ENCODE measurements at places on chromosomes 6 and 20. TPM values are rescaled to one million over a fixed set of nuclear protein-coding genes. Genes with fewer than 3 reads are reported as not detected.

DNA sequence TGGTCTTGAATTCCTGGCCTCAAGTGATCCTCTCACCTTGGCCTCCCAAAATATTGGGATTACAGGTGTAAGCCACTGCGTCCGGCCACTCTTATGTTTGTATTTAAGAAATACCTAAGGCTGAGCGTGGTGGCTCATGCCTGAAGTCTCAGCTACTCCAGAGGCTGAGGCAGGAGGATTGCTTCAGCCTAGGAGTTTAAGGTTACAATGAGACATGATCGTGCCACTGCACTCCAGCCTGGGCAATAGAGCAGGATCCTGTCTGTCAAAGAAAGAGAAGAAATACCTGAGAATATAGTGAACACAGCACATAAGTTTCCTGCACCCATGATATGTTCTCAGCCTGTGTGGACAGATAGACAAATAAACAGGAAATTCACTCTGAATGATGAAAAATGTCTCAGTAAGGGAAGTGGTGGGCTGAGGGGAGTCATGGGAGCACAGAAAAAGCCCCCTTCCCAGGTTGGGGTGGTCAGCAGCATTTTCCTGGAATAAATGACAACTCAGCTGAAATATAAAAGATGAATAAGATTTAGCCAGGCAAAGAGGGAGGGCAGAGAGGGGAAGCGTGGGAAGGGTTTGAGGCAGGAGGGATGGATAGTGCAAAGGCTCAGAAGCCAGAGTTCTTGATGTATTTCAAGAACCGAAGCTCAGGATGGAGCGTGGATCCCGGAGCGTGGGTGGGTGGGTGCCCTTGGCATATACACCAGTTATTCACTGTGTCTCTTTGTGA lies 13.8 kb upstream of the MMP9 start:
- no peak overlapping the region for H3K4me3 ChIP-seq
- no peak for DNase-seq
- no peaks in the 10 kb centered on the region for H3K36me3 ChIP-seq
- H3K27ac ChIP-seq: no peak overlapping the region

GRCh38 chr6:2725999-2726567 lies 24.6 kb downstream of the MYLK4 start:
- no peaks in the 10 kb centered on the region for H3K27me3 ChIP-seq
- no peak overlapping the region for H3K27ac ChIP-seq
- no peak for DNase-seq
- H3K4me1 ChIP-seq: peaks cover 22% of the 10 kb centered on the region

GRCh38 chr6:79536585-79536953 lies 661 bp downstream of the LCA5 start:
- H3K4me3 ChIP-seq: no peak overlapping the region
- DNase-seq: no peak
- no peaks in the 10 kb centered on the region for H3K4me1 ChIP-seq

DNA sequence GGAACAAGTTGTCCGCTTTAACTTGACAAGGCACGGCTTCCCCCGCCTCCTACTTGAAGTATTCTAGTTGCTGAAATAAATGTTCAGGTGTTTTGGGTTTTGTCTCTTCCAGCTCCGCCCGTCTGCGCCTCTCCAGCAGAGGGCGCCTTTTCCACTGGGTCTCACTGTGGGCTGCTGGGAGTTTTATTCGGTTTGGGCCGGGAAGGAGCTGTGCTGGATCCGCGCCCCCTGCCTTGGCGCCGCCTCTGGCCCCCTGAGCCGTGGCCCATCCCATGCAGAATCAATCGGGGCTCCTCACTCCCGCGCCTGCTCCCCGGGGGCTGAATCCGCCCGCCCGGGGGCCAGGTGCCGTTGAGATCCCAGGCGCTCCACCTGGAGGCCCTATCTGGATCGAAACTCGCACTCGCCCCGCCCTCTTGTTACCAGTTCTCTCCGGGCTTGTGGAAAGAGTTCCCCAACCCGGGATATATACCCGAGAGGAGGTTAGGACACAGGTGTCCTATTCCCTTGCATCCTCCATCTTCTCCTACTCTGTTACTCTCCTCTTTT lies 51.0 kb upstream of the TCF21 start:
- DNase-seq: peak; percentile 77
- H3K4me3 ChIP-seq: no peak overlapping the region
- no peaks in the 10 kb centered on the region for H3K4me1 ChIP-seq

DNA sequence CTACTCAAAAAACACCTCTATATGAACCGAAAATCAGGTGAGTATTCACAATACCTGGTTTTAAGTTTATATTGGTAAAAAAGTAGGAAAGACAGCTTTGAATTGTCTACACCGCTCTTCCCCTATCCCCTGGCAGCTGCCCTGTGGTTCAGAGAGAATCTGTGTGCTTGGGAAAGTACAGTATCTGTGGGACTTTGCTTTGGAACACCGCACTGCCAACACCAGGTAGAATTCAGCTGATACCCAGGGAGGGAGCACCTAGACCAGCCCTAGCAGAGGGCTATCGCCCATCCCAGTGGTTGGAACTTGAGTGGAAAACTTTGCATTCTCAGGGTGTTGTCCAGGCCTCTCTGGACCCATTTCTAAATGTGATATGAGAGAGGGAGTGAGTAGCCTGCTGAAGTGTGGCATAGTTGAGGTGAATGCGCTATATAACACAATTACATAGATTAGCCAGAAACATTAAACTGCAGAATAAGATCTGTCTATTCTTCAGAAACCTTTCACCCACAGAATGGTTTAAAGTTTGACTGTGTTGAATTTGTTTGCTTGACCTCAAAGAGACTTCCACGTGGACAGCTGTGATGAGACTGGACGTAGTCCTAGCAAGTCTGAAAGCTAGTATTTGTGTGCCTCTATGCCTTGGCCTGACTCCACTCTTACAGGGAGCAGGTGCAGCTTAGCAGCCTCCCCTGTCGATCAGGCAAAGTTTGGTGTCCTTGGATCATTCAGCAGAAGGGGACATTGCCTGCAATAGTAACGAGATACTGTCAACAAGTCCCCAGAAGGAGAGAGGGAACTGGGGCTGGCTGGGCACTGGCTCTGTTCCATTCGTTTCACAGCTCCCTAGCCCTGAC lies 11.5 kb upstream of the MPC1 start:
- H3K36me3 ChIP-seq: no peaks in the 10 kb centered on the region
- H3K4me1 ChIP-seq: no peaks in the 10 kb centered on the region
- DNase-seq: no peak
- H3K4me3 ChIP-seq: no peak overlapping the region
- no peak overlapping the region for H3K27ac ChIP-seq

- H3K27ac ChIP-seq: no peak overlapping the region
- no peak for DNase-seq
- H3K36me3 ChIP-seq: no peaks in the 10 kb centered on the region
- no peak overlapping the region for H3K4me3 ChIP-seq
- no peaks in the 10 kb centered on the region for H3K27me3 ChIP-seq
Observed at GRCh38 chr6:41497994-41498393, 48.2 kb upstream of the FOXP4 start.

- no peaks in the 10 kb centered on the region for H3K27me3 ChIP-seq
- no peaks in the 10 kb centered on the region for H3K36me3 ChIP-seq
- H3K27ac ChIP-seq: no peak overlapping the region
Observed at GRCh38 chr20:19974630-19975435, 42.3 kb upstream of the NAA20 start.

DNA sequence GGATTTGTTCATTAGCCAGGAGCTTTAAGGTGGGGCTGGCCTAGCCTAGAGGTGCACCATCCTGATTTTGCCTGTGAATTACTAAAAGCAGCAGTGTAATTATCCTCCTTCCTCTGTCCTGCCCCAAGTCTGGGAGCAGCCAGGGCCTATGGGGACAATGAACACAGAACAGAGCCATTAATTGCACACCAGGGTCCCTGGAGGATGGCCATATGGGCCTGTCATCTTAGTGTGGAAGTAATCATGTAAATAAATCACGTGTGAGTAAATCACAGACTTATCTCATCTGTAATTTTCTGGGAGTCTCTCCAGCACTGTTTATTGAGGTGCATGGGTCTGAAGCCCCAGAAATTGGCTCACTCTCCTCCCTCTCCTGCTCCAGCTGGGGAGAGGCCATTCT lies 176.3 kb downstream of the LRFN2 start:
- H3K27ac ChIP-seq: no peak overlapping the region
- H3K27me3 ChIP-seq: no peaks in the 10 kb centered on the region
- no peaks in the 10 kb centered on the region for H3K4me1 ChIP-seq
- no peaks in the 10 kb centered on the region for H3K36me3 ChIP-seq
- DNase-seq: no peak
- no peak overlapping the region for H3K4me3 ChIP-seq

DNA sequence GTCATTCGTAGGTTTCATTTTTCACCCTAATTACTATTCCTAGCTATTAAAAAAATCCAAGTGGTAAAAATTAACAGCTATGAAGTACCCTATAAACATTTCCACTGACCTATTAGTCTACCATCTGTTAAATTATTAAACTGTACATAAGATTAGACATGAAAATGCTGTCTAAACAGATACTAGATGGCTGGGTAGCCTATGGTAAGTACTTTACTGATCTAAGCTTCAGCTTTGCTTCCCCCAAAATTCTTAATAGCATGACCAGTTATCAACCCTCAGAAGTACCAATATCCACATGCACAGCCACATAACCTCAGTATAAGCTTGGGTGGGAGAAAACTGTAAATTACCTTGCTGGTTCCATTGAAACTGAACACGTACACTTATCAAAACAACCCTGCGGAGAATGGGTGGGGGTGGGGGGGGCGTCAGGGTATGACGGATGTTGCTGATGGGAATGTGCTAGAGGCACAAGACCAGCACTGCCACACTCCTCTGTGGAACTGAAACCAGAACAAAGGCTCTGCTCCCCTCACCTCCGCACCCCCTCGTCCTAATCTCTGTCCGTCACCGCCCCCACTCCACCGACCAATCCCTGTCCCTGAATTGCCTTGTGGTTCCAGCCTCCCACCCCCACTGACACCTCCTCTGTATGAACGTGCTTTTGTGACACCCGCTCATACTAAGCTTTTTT lies 45.3 kb downstream of the B4GALT5 start:
- DNase-seq: peak; percentile 56
- no peaks in the 10 kb centered on the region for H3K36me3 ChIP-seq
- H3K4me3 ChIP-seq: no peak overlapping the region

GRCh38 chr6:77231438-77232305 lies 231.6 kb downstream of the HTR1B start:
- no peaks in the 10 kb centered on the region for H3K36me3 ChIP-seq
- DNase-seq: no peak

- peaks cover 45% of the 10 kb centered on the region for H3K4me1 ChIP-seq
- H3K27ac ChIP-seq: no peak overlapping the region
- H3K36me3 ChIP-seq: peaks cover 83% of the 10 kb centered on the region
- DNase-seq: no peak
- no peak overlapping the region for H3K4me3 ChIP-seq
Observed at GRCh38 chr6:24412294-24412693, 9.6 kb downstream of the MRS2 start.

DNA sequence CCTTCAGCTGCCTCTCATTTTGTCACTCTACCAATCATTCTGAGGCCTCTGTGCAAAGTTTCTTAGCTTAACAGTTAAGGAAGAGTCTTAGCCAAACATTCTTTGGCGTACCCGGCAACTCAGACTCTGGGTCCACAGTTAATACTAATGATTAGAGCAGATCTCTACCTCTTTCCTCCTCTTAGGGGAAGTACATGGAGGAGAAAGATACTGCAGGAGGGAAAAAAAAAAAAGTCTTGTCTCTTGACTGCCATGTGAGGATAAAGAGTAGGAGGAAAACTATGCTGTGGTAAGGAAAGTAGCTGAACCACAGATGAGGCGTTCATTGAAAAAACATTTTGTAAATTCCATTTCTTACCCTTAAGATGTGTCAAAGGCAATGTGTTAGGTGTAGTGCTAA lies 44.0 kb upstream of the MARCKS start:
- no peak overlapping the region for H3K27ac ChIP-seq
- H3K36me3 ChIP-seq: no peaks in the 10 kb centered on the region
- DNase-seq: no peak
- H3K27me3 ChIP-seq: no peaks in the 10 kb centered on the region
- peaks cover 19% of the 10 kb centered on the region for H3K4me1 ChIP-seq
- H3K4me3 ChIP-seq: no peak overlapping the region

DNA sequence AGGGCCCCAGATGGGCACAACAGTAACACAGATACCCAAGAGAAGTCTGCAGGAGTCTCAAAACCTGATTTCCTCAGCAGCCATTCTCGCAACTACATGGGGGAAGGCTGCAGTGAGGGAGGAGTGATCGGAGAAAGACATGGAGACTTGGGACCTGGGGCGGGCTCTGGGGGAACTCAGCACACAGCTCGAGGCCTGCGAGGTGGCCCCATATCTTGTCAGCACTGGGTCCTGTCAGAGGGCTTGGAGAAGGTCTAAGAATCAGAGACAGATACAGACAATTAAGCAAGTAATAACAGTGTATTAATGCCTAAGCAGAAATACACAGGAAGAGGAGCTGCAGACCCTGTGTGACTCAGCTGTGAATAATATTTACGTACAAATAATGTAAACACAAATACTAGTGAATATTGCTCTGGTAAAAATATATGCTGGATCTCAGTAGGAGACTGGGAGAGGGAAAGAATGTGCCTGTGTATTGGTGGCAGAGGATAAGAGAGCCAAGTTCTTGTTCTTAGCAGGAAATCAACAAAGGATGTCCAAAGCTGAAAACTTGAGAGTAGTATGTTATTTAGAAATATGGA lies 336.2 kb downstream of the ZFAND3 start:
- DNase-seq: no peak
- H3K27me3 ChIP-seq: no peaks in the 10 kb centered on the region
- H3K4me1 ChIP-seq: no peaks in the 10 kb centered on the region

DNA sequence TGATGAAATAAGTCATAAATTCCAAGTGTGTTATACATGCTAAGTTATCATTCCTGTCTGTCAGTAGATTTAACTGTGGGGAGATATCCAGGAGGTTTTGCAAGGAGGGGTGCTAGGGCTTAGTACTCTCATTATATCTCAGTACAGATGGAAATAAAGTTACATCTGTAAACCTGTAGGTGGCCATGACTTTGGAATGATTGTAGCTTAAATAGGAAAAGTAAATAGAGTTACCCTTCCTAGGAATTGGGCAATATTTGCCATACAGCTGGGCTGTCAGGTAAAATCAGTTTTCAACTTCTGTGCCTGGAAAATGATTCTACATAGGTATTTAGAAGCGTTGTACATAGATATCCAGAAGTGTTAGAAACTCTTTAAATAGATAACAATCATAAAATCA lies 19.8 kb upstream of the TGM3 start:
- no peaks in the 10 kb centered on the region for H3K27me3 ChIP-seq
- H3K27ac ChIP-seq: no peak overlapping the region
- H3K4me3 ChIP-seq: no peak overlapping the region
- no peak for DNase-seq
- H3K4me1 ChIP-seq: no peaks in the 10 kb centered on the region

The GABRR1 gene
- total RNA-seq: not detected

The NR2E1 gene
- total RNA-seq: not detected

The ADGRF1 gene
- total RNA-seq: not detected

The VGLL2 gene
- total RNA-seq: not detected

The PDRG1 gene
- total RNA-seq: 10.7 TPM

All from Karpas-422 (cell line).